Prostate gland (tissue), 2 donors: ENCODE measurements at places on chromosomes 11 and 22. TPM values are rescaled to one million over a fixed set of nuclear protein-coding genes. Genes with fewer than 3 reads are reported as not detected.

DNA sequence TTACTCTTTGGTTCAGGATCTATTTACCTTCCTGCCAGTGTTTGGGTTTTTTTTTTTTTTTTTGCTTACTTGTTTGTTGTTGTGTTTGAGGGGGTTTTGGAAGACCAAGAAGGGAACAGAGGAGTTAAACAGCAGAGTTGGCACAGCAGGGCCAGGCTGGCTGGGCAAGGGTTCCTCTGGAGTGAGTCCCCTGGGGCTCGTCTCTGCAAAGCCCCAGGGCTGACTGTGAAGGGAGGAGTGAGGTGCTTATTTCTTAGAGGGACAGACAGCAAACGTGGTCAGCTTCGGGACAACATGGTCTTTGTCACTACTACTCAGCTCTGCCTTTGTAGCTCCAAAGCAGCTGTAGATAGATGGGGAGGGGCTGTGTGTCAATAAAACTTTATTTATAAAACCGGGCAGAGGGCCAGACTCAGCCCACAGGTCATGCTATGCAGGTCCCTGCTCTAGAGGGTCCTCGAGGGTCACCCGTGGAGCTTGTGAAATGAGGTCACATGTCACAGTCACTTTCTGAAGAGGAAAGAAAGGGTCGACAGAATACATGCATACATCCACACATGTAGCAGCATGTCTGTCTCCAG is 1404.7 kb downstream of the BRD1 start:
- H3K27me3 ChIP-seq: no peaks in the 10 kb centered on the region
- H3K4me1 ChIP-seq: no peaks in the 10 kb centered on the region
- H3K36me3 ChIP-seq: no peaks in the 10 kb centered on the region
- no peak overlapping the region for H3K27ac ChIP-seq
- no peak for DNase-seq
- no peak overlapping the region for H3K4me3 ChIP-seq

GRCh38 chr11:78828676-78829075 is 254.0 kb upstream of the NARS2 start:
- no peaks in the 10 kb centered on the region for H3K27me3 ChIP-seq
- H3K27ac ChIP-seq: no peak overlapping the region
- no peaks in the 10 kb centered on the region for H3K4me1 ChIP-seq
- no peak overlapping the region for H3K4me3 ChIP-seq

DNA sequence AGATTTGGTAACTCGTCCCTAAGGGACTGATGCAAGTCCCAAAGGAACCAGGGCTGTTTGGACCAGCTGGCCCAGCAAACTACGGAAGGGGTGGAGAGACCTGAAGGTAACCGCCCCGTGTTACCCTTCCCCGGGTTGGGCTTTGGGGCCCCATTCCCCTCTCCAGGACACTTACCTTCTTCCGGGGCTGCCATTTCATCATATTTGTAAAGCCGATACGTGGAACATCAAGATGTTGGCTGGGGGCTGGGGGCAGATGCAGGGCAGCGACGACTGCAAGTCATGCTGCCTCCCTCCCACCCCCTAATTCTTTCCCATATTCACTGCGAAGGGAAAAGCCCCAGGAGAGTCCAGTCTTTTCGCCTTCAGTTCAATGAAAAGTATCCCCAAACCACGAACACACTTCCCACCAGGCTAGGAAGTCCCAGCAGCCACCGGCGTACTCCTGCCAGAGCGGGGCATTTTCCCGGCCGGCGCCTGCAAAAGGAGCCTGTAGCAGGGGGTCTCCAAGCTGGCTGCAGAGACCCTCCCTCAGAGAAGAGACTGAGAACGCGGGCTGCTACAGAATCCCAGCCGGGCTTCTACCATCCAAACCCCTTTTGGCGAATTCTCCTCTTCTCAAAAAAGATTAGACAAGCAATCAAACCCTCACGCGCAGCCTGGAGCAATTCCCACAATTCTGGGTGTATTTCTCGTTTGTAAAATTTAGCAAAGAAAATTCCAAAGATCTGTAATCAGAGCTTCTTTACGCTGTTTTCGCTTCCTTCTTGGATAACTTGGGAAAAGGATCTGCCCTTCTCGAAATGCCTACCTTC is 236.7 kb downstream of the TTC28 start:
- H3K4me1 ChIP-seq: peaks cover 6% of the 10 kb centered on the region
- H3K4me3 ChIP-seq: peak overlapping the region; percentile 45
- H3K27me3 ChIP-seq: no peaks in the 10 kb centered on the region
- peak overlapping the region; percentile 62 for H3K27ac ChIP-seq

- no peaks in the 10 kb centered on the region for H3K27me3 ChIP-seq
- H3K36me3 ChIP-seq: no peaks in the 10 kb centered on the region
- no peaks in the 10 kb centered on the region for H3K4me1 ChIP-seq
- no peak overlapping the region for H3K27ac ChIP-seq
- DNase-seq: no peak
- H3K4me3 ChIP-seq: no peak overlapping the region
Observed at GRCh38 chr11:132855516-132855915, 676.8 kb downstream of the OPCML start.

The UBE2L3 gene
- 61.7 TPM for total RNA-seq

The OR51B2 gene
- not detected for total RNA-seq

GRCh38 chr11:71498091-71498490 is 29.0 kb upstream of the KRTAP5-7 start:
- no peak overlapping the region for H3K4me3 ChIP-seq
- no peak for DNase-seq
- H3K27ac ChIP-seq: no peak overlapping the region
- H3K4me1 ChIP-seq: no peaks in the 10 kb centered on the region

- peaks cover 4% of the 10 kb centered on the region for H3K4me1 ChIP-seq
- no peaks in the 10 kb centered on the region for H3K27me3 ChIP-seq
- no peak overlapping the region for H3K27ac ChIP-seq
- no peaks in the 10 kb centered on the region for H3K36me3 ChIP-seq
Observed at GRCh38 chr11:77401486-77402217, 72.2 kb downstream of the PAK1 start.

DNA sequence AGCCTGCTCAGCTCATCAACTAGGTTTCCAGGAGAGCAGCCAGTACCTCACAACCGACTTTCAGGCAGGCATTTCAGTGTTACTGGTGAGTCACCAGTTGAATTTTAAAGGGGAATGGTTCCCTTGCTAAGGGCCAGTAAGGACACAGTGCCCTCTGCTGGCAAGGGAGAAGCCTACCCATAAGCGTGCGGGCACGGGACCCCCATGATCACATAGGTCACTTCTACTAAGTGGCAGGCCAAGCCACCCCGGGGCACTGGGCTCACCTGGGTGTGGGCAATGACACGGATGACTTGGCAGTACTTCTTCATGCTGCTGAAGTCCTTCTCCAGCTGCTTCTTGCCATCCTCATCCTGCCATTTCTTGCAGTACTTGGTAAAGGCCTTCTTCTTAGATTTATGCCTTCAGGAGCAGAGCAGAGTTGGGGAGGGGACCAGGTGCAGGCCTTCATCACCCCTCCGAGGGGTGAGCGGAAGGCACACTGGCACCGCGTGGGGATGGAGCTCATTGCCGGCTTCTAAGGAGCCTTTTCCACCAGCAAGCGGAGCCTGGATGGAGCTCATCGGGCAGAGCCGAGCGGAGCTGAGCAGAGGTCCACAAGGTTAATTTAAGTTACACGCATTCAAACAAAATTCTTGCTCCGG is 2.9 kb downstream of the RPL3 start:
- DNase-seq: peak; percentile 84
- no peak overlapping the region for H3K4me3 ChIP-seq
- peaks cover 34% of the 10 kb centered on the region for H3K36me3 ChIP-seq
- peaks cover 26% of the 10 kb centered on the region for H3K4me1 ChIP-seq
- H3K27me3 ChIP-seq: no peaks in the 10 kb centered on the region

DNA sequence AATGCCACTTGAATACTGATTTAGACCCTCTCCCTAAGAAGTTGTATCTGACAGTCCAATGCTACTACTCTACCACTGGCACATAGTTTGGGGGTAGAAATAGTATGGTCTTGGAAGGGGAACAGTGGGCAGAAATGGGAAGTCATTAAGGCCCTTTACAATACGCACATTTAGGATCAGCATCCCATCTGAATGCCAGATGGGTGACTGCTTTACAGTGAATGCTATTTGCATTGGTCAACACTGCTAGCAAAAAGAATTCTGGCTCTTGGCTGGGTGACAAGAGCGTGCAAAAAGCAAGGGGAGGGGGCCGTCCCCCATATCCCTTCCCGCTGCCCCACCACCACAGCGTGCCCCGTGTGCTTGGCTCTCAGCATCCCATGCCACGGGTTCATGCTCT is 104.7 kb upstream of the BID start:
- no peaks in the 10 kb centered on the region for H3K4me1 ChIP-seq
- no peak overlapping the region for H3K27ac ChIP-seq
- no peaks in the 10 kb centered on the region for H3K36me3 ChIP-seq
- H3K4me3 ChIP-seq: no peak overlapping the region
- no peaks in the 10 kb centered on the region for H3K27me3 ChIP-seq

GRCh38 chr11:86947541-86947940 is 7.7 kb downstream of the FZD4 start:
- no peaks in the 10 kb centered on the region for H3K4me1 ChIP-seq
- H3K27me3 ChIP-seq: no peaks in the 10 kb centered on the region
- H3K4me3 ChIP-seq: no peak overlapping the region
- DNase-seq: no peak
- H3K27ac ChIP-seq: no peak overlapping the region

The KRTAP5-9 gene
- total RNA-seq: not detected

- no peak overlapping the region for H3K27ac ChIP-seq
- no peaks in the 10 kb centered on the region for H3K27me3 ChIP-seq
- H3K4me3 ChIP-seq: no peak overlapping the region
Observed at GRCh38 chr11:123904932-123905331, 3.0 kb downstream of the OR8D4 start.

The MS4A4E gene
- total RNA-seq: not detected

The ZFPL1 gene
- total RNA-seq: 62.6 TPM

- no peak overlapping the region for H3K4me3 ChIP-seq
- H3K27me3 ChIP-seq: no peaks in the 10 kb centered on the region
- H3K27ac ChIP-seq: no peak overlapping the region
- DNase-seq: no peak
- no peaks in the 10 kb centered on the region for H3K36me3 ChIP-seq
Observed at GRCh38 chr22:37308385-37309200, 26.3 kb downstream of the CYTH4 start.

GRCh38 chr11:10233581-10233980 is 60.4 kb downstream of the SBF2 start:
- no peak for DNase-seq
- no peaks in the 10 kb centered on the region for H3K27me3 ChIP-seq
- H3K36me3 ChIP-seq: no peaks in the 10 kb centered on the region
- no peak overlapping the region for H3K4me3 ChIP-seq
- H3K4me1 ChIP-seq: no peaks in the 10 kb centered on the region
- H3K27ac ChIP-seq: no peak overlapping the region

The OR6T1 gene
- not detected for total RNA-seq

- H3K27me3 ChIP-seq: no peaks in the 10 kb centered on the region
- H3K4me3 ChIP-seq: peak overlapping the region; percentile 79
- DNase-seq: peak; percentile 33
- peak overlapping the region; percentile 84 for H3K27ac ChIP-seq
- H3K36me3 ChIP-seq: no peaks in the 10 kb centered on the region
Observed at GRCh38 chr22:49826603-49827270, 936 bp downstream of the BRD1 start.

The SLC7A4 gene
- 53.9 TPM for total RNA-seq

- H3K27ac ChIP-seq: no peak overlapping the region
- no peak overlapping the region for H3K4me3 ChIP-seq
- H3K36me3 ChIP-seq: no peaks in the 10 kb centered on the region
- DNase-seq: peak; percentile 75
- H3K27me3 ChIP-seq: no peaks in the 10 kb centered on the region
Observed at GRCh38 chr11:66388780-66389386, 17.3 kb upstream of the SLC29A2 start.

The CASTOR1 gene
- 33.2 TPM for total RNA-seq

The KCNA4 gene
- not detected for total RNA-seq

The NXPE2 gene
- 0.62 TPM for total RNA-seq

The HOATZ gene
- not detected for total RNA-seq

DNA sequence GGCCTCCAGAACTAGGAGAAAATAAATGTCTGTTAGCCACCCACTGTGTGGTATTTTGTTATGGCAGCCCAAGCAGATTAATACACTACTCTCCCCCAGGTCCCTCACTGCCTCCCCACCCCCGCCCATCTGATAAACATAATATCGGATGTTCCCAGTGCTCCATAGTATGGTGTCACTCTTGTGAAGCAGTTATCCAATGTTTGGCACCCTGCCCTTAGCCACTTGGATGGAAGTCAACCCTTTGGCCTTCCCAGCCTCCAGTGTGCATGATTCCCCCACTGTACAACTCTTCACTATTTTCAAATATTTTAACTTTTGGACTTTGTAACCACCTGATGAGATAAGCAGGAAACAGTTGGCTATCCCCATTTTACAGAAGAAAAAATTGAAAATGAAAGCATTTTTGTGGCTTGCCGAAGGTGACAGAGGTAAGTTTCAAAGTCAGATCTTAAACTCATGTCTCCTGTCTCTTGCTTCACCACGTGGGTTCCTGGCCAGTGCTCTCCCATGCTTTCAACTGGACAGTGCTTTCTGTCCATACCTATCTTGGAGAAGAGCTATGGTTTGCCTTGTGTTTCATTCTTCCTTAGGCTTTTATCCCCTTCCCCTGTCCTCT is 53.2 kb downstream of the ALX4 start:
- no peaks in the 10 kb centered on the region for H3K4me1 ChIP-seq
- no peak for DNase-seq
- H3K27ac ChIP-seq: no peak overlapping the region
- no peak overlapping the region for H3K4me3 ChIP-seq
- no peaks in the 10 kb centered on the region for H3K27me3 ChIP-seq
- no peaks in the 10 kb centered on the region for H3K36me3 ChIP-seq

DNA sequence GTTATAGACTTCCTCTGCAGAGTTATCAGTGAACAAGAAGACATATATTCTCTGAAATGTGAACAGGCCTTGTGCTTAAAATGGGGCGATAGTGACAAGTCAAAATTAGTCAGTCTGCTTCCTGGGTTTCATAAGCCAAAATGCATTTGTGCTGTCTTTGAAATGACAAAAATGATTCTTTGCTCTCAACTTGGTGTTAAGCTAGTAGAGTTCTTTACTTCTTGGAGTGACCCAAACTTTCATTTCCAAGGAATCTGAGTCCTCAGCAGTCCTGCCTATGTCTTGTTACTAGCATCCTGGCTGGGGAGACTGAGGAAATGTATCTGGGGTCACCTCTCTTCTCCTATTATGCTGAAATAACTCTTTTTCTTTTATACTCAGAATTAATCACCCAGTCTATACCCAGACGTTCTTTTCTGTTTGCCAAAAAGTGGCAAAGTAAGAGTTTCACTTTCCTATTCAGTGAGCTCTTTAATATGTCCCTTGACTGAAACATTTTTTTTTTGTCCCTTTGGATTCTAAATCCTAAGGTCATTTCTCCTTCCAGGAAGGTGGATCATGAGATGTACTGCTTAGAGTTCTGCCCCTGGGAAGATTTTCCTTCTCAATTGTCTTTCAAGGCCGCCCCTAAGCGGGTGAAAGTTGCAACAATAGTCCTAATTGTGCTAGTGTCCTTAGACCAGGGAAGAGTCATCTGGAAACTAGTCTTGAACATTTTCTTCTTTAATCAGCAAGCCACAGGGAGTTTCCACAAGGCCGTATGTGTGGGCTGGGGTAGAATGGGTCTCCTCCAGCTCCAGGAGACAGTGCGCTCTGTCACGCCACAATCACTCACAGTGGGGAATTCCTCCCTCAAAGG is 53.0 kb upstream of the RDX start:
- no peaks in the 10 kb centered on the region for H3K36me3 ChIP-seq
- no peak overlapping the region for H3K4me3 ChIP-seq
- H3K27ac ChIP-seq: no peak overlapping the region
- no peaks in the 10 kb centered on the region for H3K27me3 ChIP-seq
- no peak for DNase-seq

The MTCH2 gene
- total RNA-seq: 48.4 TPM

The TPP1 gene
- total RNA-seq: 147 TPM

The C2CD3 gene
- 38.7 TPM for total RNA-seq

The ATG13 gene
- total RNA-seq: 54.3 TPM
